Left cardiac atrium (tissue), 4 donors: ENCODE measurements at places on chromosomes 12 and 14. TPM values are rescaled to one million over a fixed set of nuclear protein-coding genes. Genes with fewer than 3 reads are reported as not detected.

The HOXC12 gene
- not detected for total RNA-seq

DNA sequence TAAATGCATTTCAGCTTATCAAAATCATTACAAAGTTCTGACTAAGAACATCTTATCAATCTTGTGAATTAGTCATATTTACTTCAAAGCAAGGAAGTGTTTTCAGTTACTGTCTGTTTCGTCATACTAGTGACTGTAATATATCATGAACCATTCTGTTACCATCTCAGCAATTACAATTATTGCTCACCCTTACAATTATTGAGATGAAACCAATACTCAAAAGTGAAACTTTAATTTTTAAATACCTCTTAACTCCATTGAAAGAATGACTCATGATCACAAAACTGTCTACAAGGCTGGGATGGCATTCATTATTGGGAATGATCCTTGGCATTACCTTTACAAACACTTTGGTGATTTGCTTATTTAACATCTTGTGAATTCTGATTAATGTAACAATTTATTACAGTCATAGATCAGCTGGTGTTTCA is 90.3 kb downstream of the RPS6KA5 start:
- no peak for DNase-seq

The CACNA2D4 gene
- total RNA-seq = 1.7 TPM

DNA sequence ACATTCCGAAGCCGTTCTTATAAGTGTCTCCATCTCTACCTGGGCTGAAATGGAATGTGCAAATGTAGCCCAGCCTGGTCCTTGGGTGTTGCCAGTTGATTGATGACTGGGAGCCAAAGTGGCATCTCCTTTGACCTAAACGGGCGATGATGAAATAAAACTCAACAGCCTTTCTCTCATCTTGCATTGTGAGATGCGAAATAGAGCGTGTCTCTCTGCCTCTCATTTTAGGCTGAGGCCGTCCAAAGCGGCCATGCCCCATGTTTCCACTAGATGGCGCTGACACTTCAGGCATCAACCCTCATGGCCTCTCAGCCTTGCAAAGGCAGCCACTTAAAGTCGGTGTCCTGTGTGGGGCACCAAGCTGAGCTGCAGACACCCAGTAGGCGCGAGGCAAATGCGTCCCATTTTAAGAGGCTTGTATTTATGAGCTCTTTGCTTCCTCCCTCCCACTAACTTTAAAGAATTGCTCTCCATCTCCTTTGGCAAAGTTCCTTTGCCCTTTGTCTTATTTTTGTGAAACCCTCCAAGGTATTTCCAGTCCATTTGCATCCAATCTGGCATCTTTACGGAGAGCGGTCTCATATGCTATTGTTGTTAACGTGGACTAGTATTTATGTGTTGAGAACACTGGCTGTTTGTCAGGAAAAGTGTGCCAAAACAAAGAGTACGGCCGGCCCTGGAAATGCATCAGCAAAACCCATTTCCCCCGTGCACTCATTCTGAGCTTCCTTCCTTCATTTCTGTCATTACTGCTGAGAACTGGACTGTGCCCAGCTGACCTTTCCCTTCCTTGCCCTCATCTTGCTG is 25.0 kb downstream of the GPRC5A start:
- peak; percentile 81 for DNase-seq

The MGP gene
- total RNA-seq = 1,159 TPM

The CDCA3 gene
- total RNA-seq = not detected

The TSPAN19 gene
- total RNA-seq = not detected

DNA sequence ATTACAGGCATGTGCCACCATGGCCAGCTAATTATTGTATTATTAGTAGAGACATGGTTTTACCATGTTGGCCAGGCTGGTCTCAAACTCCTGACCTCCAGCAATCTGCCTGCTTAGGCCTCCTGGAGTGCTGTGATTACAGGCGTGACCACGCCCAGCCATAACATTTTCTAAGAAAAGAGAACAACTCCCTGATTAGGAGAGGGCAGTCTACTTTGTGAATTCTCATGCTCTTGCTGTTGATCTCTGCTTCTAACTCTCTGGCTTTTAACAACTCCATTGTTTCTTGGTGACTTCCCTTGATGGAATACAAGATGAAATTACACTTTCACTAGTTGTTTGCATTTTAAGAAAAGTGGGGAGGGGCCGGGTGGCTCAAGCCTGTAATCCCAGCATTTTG is 33.6 kb downstream of the SSH1 start:
- DNase-seq = no peak

The DPF3 gene
- total RNA-seq = 23.3 TPM

The KRT73 gene
- total RNA-seq = not detected

DNA sequence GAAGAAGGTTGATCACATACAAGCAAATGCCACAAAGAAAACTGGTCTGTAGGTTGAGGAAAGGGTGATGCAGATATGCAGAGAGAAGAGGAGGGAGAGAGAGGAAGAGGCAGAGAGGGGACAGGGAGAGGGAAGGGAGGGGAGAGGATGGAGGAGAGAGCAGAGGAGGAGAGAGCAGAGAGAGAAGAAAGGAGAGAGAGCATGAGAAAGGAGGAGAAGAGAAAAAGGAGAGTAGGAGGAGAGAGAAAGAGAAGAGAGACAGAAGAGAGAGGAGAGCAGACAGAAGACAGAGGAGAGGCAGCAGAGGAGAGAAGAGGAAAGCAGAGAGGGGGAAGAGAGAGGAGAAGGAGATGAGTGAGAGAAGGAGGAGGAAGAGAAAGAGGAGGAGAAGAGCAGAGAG is 59.2 kb downstream of the STXBP6 start:
- DNase-seq = no peak

DNA sequence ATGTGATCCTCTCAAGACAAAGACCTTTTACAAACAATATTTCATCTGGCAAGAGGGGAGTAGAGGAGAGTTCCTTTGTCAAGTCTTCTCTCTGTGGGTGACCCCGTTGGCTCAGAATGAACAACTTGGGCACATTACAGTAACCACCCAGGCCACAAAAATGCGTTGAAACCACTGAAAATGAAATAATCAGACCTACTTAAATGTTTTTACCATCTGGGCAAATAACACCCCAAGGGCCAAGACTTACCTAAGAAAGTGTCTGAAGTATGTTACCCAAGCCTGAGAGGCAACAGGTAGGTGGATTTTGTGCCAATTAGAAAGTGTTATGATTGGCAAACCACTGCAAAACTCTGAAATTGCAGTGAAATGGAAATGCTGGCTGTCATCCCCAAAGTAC is 1.3 kb downstream of the TC2N start:
- DNase-seq = no peak

The MOAP1 gene
- 41.6 TPM for total RNA-seq

GRCh38 chr12:8987163-8987562 is 2.2 kb upstream of the KLRG1 start:
- DNase-seq = no peak

GRCh38 chr14:22314183-22314820 is 274.7 kb downstream of the DAD1 start:
- DNase-seq = no peak

DNA sequence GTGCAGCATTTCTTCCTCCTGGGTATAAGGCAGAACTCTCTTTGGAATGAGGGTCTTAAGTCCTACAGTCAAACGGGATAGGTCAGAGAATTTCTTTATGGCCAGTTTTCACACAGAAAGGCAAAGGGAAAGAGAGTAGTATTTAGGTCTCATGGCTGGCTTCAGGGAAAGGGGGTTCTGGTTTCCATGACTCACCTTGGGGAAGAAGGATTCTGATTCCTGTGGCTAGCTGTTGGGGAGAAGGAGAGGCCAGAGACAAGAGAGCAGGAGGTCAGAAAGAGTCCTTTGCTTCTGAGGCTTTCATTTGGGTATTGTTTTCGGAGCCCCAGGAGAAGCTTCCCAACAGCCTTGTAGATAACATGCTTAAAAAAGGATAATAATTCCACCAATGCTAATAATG is 332.5 kb downstream of the NPAS3 start:
- no peak for DNase-seq

DNA sequence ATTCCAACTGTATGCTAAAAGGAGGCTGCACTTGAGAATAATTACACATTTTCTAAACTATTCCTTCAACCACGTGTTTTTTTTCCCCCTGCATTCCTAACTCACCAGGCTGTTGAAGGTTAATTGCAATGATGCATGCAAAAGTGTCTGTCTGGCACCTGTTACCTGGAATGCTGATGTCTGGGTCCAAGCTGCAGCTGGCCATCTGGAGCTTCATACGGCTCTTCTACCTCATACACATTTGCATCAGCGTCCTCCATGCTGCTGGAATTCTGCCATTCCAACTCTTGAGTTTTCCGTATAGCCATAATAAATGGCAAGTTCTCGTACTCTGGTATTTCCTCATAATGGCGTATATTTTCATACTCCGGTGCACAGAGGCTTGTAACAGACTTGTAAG is 8.6 kb downstream of the FGD6 start:
- DNase-seq = no peak

GRCh38 chr12:78244916-78245507 is 414.3 kb downstream of the NAV3 start:
- no peak for DNase-seq

The BICDL1 gene
- total RNA-seq = 13.4 TPM

DNA sequence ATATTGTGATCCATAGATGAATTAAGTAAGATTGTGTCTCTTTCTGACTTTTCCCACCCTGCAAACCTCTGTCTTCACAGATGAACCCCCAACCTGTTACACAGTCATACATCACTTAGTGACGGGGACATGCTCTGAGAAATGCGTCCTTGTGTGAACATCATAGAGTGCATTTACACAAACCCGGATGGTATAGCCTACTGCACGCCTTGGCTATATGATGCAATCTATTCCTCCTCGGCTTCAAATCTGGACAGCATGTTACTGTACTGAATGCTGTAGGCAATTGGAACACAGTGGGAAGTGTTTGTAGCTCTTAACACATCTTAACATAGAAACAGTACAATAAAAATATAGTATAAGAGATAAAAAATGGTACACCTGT is 7.4 kb upstream of the TESPA1 start:
- DNase-seq = no peak

GRCh38 chr12:89350630-89351488 is 1.4 kb downstream of the DUSP6 start:
- DNase-seq = peak; percentile 45

The SLC2A3 gene
- 33.5 TPM for total RNA-seq

DNA sequence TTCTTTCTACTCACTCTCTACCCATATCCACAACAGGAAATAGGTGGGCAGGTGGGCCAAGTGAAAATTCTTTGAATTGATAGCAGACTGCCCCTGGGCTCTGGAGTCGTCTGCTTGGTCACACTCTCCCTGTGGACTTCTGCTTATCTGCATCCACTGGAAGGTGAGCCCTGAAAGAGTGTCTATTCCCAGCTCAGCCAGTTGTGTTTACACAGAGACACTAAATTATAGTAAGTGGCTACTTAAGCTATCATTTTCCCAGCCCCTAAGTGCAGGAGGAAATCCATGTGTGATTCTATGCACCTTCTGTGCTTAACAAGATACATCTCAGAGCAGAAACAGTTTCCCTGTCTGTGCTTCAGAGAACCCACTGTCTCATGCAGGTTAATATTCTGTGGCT is 338.4 kb downstream of the FUT8 start:
- DNase-seq = no peak

DNA sequence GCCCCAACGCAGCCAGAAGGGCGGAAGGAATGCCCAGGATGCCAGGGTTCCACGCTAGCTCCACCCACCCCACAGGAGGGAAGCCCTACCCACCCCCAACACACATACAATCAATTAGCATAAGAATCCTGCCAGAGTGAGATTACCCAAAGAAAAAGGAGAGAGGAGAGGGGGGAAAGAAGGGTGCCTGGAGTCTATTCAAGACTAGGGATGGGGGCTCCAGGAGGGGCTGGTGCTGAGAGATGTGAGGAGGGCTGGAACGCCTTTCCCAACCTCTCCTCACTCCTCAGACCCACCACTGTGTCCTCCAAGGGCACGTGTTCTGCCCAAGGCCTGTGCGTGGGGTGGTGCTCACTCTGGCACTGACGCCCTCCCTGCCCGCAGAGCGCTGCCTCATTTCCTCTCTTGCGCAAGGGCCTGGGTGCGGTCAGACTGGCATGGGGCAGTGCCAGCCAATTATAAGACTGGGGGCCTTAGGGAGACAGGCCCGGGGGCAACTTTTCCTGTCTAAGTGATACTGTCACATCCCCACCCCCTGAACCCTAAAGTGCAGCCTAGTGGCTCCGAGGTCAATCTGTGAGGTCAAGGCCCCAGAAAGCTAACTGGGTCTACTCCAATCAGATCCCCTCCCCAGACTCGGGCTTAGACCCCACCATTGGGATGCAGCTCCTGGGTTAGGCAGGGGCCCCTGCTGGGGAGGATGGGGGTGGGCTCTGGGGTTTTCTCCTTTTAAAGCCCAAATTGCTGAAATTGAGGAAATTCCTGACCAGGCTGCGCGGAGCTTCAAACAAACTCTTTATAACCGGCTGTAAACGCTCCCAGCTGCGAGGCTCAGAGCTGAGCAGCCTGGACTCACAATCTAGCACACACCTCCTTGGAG is 10.2 kb upstream of the ITGB7 start:
- DNase-seq = no peak

The RD3L gene
- total RNA-seq = 11.6 TPM
